ENCODE measurements at places on chromosomes 4 and X.

GRCh38 chr4:40651280-40651679 is 21.6 kb upstream of the RBM47 start:
- no peak for DNase-seq

GRCh38 chr4:184503869-184504300 is 29.5 kb upstream of the IRF2 start:
- DNase-seq = peak; percentile 55

DNA sequence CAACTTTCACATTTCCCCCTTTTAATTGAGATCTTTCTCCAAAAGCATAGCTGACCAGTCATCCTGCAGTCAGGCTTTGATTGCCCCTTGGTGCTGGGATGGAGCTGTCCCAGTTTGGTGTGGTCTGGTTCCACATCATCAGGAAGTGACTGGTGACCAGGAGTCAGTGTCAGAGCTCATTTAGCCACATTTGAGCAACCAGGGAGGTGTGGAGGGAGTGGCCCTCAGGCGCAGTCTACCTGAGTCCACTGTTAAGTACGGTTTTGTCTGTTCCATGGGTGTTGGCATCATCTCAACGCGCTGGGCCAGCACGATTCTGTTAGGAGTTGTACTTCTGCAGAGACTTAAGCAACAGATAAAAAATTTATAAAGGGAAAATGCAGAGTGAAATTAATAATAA is 52.6 kb downstream of the RGS12 start:
- DNase-seq = no peak

DNA sequence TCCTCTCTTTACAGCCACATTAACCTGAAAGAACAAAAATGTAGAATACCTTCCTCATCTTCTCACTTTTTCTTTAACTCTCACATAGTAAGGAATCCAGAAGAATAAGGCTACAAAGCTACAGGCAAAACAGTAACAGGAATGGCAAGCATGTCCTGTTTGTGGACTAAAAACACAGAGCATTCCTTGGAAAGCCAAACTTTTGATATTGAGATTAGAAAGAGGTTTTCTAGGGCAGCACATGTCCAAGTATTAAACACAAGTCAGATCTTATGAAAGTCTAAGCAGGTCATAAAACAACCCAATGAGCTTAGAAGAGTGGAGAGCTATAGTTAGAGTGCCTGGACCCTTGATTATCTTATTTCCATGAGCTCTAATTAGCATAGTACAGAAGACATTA is 58.2 kb upstream of the FAM9C start:
- no peak for DNase-seq

DNA sequence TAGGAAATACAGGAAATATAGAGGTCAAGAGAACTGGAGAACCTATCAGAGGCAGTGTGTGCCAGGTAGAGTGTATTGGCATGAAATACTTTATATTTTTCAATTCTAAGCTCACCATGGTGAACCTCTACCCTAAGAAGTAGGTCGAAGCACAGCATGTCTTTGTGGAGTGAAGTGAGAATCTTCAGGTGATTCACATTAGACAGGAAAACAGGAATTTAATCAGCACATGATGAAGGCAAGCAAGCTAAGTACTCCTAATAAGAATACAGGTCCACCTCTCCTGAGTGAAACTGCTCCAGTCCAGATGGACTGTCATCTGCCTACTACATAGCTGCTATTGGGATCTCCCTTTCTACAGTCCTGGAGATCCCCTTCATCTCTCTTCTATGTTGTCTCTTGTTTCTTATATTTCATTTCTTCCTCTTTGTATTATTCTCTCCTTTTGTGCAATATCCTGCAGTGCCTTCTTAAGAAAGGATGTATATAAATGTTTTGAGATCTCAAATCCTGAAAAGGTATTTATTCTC is 159.0 kb downstream of the LRBA start:
- DNase-seq = no peak

- DNase-seq = no peak
These were observed 20.8 kb downstream of the NAT8L start for GRCh38 chr4:2079926-2080325.

DNA sequence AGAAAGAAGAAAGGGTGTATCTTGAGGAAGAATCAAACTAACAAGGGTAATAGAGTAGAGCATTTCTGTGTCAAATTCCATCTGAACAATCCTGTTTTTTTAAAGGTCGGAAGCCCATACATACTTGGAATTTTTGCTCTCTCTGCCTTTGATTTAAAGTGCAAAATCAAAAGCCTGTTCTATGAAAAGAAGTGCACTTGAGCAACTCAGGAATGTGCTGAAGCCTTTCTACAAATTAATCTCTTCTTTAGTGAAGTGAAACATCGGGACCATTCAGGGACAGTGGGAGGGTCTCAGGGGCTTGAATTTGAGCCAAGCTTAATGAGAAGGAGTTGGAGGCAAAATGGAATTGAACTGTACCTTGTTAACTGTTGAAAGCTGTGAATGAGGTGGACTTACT is 1008.5 kb upstream of the LCORL start:
- DNase-seq = peak; percentile 56

- no peak for DNase-seq
These were observed 11.9 kb downstream of the SH3D19 start for GRCh38 chr4:151313306-151314009.

GRCh38 chrX:110167952-110168451 is 149.9 kb downstream of the AMMECR1 start:
- no peak for DNase-seq

DNA sequence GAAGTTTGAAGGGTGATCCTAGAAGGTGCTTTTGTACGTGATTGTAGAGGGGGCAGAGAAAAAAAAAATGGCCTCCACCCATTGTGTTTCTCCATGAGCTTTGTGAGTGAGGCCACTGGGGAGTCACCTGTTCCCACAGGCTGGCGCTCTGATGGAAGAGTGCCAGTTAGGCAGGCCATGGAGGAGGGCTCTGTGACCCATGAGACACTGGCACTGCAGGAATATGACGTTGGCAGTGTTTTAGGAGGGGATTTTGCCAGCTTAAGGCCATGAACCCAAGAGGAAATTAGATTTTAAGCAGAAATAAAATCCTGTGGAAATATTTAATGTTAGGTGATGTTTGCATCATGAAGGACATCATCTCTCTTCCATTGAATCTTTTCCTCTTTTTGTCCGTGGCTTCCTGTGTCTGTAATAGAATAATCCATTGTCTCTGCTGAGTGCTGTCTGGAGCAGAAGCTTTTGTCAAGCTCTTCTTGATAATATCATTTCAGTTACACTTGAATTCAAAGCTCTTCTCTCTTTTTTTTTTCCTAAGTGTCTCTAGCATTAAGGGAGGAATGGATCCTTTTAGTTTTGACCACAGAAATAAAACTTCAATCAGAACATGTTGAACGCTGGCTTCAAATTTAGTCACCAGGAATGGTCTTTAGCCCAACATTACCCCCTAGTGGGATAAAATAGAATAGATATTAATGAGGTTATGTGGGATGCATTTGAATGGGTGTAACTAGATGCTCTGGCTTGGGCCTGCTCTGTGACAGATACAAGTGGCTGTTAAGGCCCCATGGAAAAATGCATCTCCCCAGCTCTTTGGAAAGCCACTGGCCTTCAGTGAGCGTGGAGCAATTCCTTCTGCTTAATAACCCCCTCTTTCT is 41.0 kb upstream of the UCP1 start:
- DNase-seq = peak; percentile 56

DNA sequence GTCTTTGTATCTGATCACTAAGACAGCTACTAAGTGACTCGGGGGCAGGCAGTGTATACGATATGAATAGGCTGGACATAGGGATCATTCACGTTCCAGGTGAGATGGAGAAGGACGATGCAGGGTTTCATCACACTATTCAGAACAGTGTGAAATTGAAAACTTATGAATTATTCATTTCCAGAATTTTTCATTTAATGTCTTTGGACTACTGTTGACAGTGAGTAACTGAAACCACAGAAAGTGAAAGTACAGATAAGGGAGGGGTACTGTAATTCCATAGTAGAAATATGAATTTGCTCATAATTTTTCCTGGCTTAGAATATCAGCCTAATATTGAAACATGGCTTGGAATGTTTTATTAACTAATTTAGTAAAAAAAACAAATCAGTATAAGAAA is 24.4 kb downstream of the TMEM144 start:
- no peak for DNase-seq

- peak; percentile 35 for DNase-seq
These were observed 155.2 kb downstream of the SMIM20 start for GRCh38 chr4:26069218-26069617.

GRCh38 chr4:5845035-5845905 is 47.6 kb downstream of the CRMP1 start:
- DNase-seq = no peak

DNA sequence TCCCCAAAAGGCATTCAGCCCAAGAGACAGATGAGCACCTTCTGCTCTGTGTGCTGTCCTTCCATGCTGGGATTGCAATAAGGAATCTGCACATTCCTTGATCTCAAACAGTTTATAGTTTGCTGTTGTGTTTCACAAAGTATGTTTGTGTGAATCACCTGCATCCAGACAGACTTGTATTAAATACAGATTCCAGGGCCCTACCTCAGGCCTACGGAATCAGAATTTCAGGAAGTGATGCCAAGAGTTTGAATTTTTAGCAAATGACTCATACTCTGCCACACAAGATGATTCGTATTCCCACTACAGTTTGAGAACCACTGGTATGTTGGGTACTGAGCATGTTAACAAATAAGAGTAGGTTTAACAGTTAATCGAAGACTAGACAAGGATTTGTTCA is 7.0 kb downstream of the VAMP7 start:
- peak; percentile 75 for DNase-seq

DNA sequence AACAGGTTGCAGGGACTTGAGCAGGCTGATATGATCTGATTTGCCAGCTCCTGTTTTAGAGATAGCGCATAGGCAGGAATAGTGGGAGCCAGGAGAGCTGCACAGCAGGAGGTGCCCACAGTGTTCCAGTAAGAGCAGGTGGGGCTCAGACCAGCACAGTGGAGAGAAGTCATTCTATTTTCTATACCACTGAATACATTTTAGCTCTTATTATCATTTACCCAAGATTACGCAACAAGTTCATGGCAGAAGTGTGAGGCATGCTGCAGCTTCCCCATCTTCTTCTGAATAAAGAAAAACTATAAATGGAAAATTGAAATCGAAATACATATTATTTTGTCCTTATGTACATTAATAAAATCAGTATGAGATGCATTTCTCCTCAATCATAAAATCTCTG is 114.7 kb upstream of the EDNRA start:
- no peak for DNase-seq

GRCh38 chrX:574251-574650 is 56.3 kb upstream of the SHOX start:
- DNase-seq = no peak

- DNase-seq = no peak
These were observed 210.9 kb upstream of the ATOH1 start for GRCh38 chr4:93617606-93618005.

DNA sequence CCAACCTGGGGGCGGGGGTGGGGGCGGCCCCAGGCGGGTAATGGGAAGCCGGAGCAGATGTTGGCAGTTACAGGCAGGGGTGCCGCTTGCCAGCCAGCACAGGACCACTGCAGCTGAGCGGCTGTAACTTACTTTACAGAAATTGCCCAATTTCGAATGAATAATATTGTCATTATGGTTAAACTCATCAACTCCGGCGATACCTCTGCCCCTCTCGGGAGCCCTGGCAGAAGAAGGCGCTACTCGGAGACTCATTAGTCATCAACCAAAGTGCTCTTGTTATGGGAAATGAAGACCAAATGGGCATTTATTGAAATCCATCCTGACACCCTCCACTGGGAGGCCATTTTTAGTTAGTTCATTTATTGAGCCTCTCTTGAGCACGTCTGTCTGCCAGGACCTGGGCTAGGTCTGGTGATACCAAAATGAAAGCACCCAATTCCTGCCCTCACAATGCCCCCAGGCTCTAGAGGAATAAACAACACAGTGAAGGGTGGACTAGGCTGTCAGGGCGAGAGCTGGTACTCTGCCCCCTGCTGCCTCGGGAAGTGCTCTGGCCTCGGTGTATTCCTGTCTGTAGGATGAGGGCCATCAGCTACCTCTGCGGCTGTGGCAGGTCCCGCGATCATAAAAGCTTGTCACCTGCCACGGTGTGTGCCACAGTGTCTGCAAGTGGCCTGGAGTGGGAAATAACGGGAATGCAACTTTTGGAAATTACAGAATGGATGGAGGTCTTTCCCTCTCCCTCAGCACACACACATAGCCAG is 159.1 kb upstream of the PSAPL1 start:
- no peak for DNase-seq

- DNase-seq = no peak
These were observed 127.5 kb upstream of the RADX start for GRCh38 chrX:106484233-106484632.

DNA sequence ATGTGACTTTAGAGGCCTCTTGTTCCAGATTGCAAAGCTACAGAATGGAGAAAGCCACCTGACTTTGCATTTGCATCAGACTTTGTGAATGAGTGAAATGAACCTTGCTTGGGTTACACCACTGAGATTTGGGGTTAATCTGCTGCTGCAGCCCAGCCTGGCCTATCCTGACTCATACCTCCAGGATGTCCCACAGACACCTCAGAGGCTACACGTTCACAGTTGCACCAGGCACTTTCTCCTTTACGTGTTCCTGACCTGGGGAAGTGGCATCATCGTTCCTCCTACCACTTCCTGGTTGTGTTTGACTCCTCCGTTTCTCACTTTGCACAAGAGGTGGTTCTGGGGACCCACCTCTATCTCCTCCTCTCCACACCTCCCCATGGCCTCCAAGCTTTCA is 9.2 kb upstream of the SORCS2 start:
- no peak for DNase-seq

DNA sequence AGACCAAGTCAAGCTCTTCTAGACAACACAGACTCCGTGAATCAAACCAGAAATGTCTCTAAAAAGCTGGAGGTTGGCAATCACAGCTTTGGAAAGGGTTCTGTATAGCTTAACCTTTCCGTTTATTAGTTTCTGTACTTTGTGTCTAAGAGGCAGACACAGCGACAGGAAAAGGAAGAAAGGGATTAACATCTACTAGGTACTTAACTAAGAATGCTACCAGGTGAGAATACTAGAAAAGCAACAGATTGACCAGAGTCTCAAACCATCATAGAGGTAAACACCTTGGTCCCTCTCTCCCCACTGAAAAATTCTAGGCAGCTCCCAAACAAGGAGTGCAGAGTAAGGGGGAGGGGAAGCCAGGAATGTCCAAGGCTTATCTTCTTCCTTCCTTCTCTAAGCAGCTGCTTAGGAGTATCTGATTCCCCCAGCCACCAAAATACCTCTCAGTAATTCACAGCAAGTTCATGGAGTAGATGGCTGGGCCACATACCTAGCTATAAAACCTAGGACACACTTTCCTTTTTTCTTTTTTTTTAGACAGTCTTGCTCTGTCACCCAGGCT is 80.8 kb downstream of the APBB2 start:
- peak; percentile 20 for DNase-seq

DNA sequence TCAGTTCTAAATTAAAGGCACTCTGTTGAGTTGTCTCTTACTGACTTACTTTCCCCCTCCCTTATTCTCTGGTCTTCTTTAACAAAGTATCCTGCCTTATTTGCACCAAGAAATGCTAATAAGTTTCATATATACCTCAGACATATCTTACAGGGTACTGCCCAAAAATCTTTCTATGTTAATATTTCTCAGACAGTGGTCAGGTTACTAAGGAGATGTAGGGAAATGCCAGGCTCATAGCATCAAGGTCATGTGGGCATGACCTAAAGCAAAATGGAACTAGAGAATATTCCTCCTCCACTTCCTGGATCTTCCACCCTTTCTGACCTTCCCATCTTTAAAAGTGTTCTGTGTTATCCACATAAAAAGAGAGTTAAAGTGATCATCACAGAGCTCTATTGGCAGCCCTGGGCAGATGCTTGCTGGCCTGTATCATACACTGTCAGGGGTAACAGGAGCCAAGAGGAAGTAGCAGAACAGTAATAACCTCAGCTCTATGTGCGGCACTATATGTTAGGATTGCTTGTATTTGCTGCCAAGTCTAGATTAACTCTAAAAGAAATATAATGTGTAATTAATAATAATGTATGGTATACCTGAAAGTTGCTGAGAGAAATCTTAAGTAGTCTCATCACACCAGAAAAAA is 74.3 kb downstream of the IQCM start:
- DNase-seq = no peak
